Cardiac septum (tissue), 1 donor: ENCODE measurements at places on chromosomes 1 and 21.

DNA sequence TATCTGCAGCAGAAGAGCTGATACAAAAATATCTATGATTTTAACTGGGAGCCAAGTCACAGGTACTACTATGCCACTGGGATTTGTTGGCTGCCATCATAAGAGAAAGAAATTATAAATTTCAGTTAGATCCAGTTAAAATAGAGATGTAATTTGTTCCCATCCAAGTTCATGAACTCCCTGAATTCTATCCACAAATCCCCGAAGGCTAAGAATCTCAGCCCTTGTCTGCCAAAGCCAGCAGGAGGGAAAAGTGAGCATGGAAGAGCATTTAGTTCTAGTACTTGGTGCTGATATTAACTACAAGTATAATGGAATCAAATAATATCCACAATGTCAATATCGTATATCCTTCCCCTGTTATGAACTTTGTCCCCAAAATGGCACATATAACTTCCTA is 801.1 kb upstream of the CXADR start:
- no peak for DNase-seq

DNA sequence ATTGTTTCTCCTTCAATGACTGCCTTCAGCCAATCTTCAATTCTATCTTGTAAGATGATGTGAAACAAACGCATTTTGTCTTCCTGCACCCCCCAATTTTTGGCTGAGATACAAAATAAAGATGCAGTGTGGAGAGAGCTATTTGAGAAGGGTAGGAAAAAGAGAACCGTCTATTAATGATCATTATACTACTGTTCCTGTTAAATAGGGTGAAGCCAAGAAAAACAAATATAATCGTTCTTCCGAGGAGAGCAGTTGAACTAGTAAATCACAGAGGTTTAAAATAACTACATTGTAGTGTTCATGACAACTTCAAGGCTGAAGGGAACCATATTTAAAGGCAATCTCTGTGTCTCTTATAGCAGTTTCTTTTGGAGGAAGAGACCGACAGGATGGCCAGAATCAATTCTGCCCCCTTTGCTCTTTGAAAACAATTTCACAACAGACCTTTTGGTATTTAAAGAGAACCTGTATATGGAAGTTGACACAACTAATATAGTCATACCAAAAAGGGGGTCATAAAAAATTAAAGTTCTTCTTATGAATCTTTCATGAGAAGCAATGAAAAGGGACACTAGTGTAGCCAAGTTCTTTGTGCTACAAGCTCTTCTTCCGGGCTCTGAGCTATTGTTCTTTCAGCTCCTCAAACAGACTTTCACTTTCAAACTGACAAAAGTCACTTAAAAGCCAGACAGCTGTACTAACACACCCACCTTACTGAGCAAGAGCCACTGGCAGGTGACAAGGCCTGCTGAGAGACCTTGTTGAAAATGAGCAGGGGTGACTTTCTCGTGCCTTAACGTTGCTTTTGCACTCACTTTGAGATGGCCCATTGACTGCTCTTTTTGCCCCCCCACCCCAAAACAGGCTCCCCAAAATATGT is 30.9 kb downstream of the PROX1 start:
- DNase-seq: no peak

- DNase-seq: peak; percentile 73
Observed at GRCh38 chr21:46181436-46181835, 2.8 kb downstream of the SPATC1L start.

DNA sequence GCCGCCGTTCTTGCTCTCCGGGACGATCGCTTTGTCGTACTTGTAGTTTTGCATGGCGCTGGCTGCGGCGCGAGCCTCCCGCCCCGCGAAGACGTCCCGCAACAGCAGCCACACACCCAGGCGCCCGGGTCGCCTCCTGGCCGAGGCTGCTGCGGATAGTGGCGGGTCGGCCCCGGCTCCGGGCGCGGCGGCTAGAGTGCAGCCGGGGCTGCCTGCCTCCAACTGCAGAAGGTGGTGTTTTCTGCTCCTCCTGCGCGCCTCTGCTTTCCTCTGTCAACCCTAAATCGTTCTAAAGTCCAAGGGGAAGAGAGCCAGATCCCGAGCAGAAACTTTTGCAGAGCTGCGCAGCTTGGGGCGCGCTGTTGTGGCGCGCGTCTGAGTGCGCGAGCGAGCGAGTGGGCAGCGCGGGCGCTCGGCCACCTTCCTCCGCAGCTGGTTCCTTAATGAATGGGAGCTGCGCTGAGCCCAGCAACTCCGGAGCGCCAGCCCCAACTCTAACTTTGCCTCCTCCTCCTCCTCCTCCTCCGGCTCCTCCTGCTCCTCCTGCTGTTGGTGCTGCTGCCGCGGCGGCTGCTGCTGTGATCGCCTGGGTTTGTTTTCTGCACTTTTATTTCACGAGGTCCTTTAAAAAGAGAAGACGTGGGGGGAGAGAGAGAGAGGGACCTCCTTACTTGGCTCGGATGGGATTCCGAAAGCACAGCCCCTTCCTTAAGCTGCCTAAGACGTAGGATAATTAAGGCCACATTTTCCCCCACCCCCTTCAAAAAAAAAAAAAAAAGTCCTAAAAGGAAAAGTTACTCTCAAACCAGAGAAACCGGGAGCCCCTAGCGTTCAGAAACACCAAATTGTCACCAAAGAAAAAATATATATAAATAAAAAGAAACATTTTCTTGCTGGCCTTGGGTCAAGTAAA is at the start of gene PLPP3:
TSS of gene PLPP3 (minus strand) at position 601 of the 913 bp plus-strand sequence. CDS start at position 54, 547 bp downstream.
- peak; percentile 91 for DNase-seq

DNA sequence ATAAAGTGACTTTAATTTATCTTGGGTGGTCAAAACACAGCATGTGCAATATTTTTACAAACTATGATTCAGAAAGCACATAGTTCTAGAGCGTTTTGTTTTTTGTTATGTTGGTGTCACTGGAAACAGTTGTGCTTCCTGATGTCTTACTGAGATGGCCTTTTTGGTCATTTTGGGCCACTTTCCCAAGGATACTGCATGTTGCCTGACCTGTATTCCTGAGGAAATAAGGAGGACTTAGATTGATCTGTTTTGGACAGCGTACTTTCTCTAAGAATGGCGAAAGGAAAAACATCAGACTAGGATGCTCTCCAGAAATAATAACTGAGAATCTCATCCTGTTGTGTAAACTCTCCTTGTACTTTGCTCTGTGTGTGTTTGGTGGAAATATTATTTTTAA is 451.2 kb downstream of the USP25 start:
- DNase-seq: no peak

DNA sequence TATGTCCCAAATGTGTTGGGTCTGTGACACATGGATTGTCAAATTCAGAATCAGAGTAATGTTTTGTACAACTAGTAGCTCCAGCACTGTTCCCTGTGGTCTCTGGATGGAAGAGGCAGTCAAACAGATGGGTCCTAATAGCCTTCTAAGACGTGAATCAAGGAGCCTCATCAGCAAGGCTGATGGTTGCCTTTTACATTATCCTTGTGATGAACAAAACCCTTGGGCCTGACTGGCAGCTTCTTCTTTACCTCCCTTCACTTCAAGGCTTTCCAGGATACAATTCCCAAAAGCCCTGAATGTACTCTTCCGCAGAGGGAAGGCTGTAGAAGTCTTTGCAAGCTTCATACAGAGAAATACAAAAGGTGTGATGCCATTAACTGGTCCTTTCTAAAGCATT is 633.3 kb downstream of the USP25 start:
- DNase-seq: no peak

GRCh38 chr1:34529935-34530859 is 224.7 kb upstream of the GJB5 start:
- DNase-seq: no peak

DNA sequence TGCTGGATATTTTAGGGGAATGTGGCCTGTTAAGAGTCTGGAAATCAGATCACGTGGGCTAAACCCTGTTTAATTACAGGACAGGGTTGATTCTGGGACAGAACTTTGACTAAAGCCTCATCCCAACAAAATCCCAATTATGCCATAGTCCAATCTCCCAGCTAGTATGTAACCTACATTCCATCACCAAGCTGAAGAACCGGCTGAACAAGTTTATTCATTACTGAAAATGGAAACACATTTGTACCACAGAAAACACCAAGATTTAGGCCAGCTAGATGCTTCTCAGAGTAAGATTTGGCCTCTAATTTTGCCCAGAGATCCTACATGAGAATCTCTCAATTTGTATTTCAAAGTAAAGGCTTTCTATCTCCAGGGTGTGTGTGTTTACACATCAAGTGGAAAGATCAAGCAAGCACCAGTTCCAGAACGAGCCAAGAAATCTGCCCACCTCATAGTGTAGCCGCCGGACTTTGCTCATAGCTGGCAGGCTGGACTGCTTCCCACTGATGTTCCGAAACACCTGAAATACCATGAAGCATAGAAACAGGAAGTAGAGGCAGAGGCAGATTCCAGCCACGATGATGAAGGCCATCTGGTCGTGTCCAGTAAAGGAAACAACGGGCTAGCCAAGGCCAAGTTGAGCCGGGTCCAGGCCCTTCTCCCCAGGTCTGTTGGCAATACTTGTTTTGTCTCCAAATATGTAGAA is 86.8 kb downstream of the WLS start:
- no peak for DNase-seq

GRCh38 chr1:177732178-177732577 is 237.7 kb downstream of the SEC16B start:
- DNase-seq: no peak

- DNase-seq: peak; percentile 83
Observed at GRCh38 chr1:54287176-54287650, 87.2 kb downstream of the MRPL37 start.

GRCh38 chr1:9331016-9331415 is 38.3 kb downstream of the SPSB1 start:
- DNase-seq: no peak

DNA sequence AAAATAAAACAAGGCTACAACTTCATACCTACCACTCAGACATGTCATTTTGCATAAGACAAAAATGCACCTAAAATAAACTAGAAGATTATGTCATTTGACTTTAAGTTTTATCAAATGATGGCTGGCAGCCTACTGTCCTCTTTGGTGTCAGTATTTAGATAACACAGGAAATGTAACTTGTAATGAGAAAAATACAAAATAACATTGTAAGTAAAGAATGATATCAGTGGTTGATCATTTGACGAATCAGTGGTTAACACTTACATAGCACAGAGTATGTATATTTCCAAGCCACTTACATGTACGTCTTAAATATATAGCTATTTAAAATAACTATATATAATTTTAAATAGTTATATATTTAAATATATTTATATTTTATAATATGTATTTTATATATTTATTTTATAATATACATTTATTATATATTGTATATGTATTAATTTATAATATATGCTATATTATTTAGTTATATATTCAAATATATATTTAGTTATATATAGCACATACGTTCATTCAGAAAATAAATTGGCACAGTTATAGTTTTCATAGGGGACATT is 44.1 kb downstream of the ZNF678 start:
- DNase-seq: no peak

DNA sequence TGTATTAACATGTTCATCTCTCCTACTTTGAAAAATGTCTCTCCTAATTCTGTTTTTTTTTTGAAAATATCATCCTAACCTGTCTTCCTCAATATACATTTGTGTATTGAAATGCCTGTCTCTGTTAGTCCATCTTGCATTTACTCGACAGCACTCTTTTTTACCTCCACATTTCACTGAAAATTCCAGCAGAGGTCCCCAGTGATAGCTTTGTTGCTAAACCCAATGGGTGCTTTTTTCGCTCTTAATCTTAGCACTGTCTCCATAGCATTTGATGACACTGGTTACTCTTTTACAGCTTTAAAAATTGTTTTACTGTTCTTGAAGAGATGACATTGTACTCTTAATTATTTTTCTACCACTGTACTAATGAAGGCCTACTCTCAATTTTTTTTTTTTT is 10.8 kb downstream of the OSBPL9 start:
- DNase-seq: no peak

- DNase-seq: no peak
Observed at GRCh38 chr1:244273262-244273844, 178.4 kb downstream of the ADSS2 start.

- DNase-seq: no peak
Observed at GRCh38 chr1:47450606-47451005, 12.8 kb downstream of the FOXD2 start.

GRCh38 chr1:171676823-171677222 is 24.3 kb upstream of the MYOC start:
- no peak for DNase-seq

DNA sequence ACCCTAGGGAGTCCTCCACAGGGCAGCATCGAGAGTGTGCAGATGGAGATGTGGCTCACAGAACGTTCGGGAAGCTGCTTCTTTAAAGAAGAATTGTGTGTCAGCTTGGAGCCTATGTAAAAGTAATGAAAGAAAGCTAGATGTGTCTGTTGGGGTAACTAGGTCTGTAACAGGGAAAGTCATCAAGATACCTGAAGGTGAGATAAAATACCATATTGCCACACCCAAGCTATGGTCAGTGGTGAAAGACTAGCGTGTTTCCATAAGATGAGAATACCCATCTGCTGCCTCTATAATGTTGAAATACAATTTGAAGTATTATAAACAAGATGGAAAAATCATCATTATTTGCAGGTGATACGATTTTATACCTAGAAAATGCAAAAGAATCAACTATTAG is 17.5 kb downstream of the RCAN1 start:
- no peak for DNase-seq

DNA sequence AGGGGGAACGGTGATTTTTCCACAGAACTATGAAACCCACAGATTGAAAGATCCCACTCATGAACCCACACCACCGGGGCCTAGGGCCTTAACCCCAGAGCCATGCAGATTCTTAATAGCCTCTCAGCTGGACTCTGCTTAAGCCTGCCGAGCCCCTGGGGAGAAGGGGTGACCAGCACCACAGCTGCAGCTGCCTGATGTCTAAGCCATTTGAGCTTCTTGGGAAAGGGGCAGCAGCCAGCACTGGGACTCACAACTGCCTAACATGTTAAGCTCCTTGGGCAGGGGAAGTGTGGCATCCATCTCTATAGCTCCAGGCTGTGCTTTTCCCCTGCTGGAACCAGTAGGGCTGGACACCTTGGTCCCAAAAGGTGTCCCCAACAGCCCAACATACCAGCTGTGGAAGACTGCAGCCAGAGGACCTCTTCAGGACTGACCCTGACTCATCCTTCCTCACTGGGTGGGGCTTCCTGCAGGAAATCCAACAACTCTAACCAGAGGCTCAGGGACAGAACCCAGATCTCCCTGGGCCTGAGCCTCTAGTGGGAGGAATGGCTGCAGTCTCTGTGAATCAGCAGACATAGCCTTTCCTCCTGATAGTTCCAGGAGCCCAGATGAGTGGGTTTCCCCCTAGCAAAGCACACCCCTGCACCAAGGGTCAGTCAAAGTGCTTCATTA is 34.6 kb upstream of the FMO3 start:
- DNase-seq: no peak

DNA sequence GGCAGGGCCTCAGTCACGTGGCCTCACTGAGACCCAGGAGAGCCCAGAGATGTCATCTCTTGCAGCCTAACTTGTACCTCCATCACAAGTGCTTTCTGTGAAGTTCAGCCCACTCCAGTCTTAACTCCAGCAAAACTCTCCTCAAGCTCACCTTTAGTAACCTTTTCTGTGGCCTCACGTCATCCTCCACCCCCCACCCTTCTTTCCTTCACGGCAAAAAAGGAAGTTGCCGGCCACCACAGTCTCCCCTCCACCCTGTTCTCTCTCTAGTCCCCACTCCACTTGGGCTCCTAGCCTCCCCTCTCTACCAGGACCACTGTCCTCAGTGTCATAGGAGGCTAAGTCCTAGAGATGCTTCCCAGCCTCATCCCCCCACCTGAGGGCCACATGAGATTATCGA is 106.9 kb downstream of the LACTBL1 start:
- no peak for DNase-seq

- no peak for DNase-seq
Observed at GRCh38 chr1:19208710-19209438, 1.2 kb downstream of the UBR4 start.

GRCh38 chr1:22088331-22088730 is 35.8 kb downstream of the CDC42 start:
- DNase-seq: no peak
